Suprapubic skin (tissue), 4 donors: ENCODE measurements at places on chromosomes 3 and 15.

DNA sequence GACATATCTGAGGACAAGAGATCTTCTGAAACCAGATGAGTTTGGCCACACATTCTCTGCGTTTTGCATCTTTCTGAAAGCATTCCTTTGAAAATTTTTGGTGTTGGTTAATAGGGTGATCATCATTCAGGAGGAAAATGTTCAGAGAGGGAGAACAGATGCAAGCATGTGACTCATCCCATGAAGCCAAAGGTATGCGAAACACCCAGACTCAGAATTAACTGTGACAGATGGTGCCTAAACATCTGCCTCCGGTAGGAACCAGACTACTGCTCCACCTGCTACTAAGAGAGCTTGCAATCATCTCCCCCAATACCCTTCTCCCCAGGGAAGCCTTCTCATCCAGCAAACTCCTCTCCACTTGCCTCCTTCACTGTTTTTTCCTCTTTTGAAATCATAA, 46.2 kb downstream of the TRIM69 start:
- H3K36me3 ChIP-seq = no peaks in the 10 kb centered on the region
- H3K27ac ChIP-seq = no peak overlapping the region
- DNase-seq = no peak
- H3K27me3 ChIP-seq = no peaks in the 10 kb centered on the region

DNA sequence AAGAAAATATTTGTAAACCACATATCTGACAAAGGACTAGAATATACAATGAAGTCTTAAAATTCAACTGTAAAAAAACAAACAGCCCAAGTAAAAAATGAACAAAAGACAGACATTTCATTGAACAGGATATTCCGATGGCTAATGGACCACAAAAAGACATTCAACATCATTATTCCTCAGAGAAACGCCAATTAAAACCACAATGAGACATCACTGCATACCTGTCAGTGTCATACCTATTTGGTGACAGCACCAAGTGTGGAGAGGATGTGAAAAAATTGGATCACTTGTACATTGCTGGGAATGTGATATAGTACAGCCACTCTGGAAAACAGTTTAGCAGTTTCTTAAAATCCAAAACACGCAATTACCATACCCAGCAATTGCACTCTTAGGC, 29.9 kb upstream of the TJP1 start:
- H3K36me3 ChIP-seq = no peaks in the 10 kb centered on the region
- H3K4me3 ChIP-seq = no peak overlapping the region
- DNase-seq = no peak
- no peak overlapping the region for H3K27ac ChIP-seq
- no peaks in the 10 kb centered on the region for H3K27me3 ChIP-seq

- no peak overlapping the region for H3K4me3 ChIP-seq
- H3K4me1 ChIP-seq = peaks cover 20% of the 10 kb centered on the region
- H3K27me3 ChIP-seq = no peaks in the 10 kb centered on the region
- no peaks in the 10 kb centered on the region for H3K36me3 ChIP-seq
- no peak overlapping the region for H3K27ac ChIP-seq
These were observed 63.0 kb upstream of the LMCD1 start for GRCh38 chr3:8438507-8439079.

DNA sequence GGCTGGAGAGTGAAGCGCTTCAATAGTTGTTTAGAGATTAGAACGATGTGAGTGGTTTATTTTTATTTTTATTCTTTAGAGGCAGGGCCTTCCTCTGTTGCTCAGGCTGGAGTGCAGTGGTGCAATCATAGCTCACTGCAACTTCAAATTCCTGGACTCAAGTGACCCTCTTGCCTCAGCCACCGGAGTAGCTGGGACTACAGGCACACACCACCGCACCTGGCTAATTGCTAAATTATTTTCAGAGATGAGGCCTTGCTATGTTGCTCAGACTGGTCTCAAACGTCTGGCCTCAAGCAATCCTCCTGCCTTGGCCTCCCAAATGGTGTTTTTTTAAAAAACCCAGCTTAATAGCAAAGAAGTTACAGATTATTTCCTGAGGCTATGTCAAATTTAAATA, 29.0 kb downstream of the PPARG start:
- no peak overlapping the region for H3K4me3 ChIP-seq
- H3K4me1 ChIP-seq = no peaks in the 10 kb centered on the region
- no peaks in the 10 kb centered on the region for H3K27me3 ChIP-seq

- H3K27me3 ChIP-seq = no peaks in the 10 kb centered on the region
- DNase-seq = no peak
- H3K36me3 ChIP-seq = no peaks in the 10 kb centered on the region
- H3K4me1 ChIP-seq = no peaks in the 10 kb centered on the region
- no peak overlapping the region for H3K4me3 ChIP-seq
These were observed 76.8 kb upstream of the OXTR start for GRCh38 chr3:8846176-8846575.

DNA sequence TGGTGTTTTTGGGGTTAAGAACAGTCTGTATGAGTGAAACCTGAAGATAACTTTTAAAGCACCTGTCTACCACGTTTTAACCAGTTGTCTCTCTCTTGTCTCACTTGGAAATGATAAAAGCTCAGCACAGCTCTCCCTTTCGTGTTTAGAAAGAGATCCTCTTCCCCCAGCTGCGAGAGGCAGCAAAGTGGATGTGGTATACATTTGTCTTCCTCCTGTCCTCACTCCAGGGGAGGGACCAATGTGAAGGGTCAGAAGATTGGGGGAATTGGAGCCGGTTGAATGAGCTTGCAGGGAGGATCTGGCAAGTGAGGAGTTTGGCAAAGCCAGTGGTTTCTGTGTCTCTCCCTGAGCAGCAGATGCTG, 14.6 kb downstream of the SMAD6 start:
- DNase-seq = no peak
- no peaks in the 10 kb centered on the region for H3K36me3 ChIP-seq
- no peak overlapping the region for H3K4me3 ChIP-seq
- peaks cover 35% of the 10 kb centered on the region for H3K4me1 ChIP-seq
